Sigmoid colon (tissue), 7 donors: ENCODE measurements at places on chromosomes 1 and 21. TPM values are rescaled to one million over a fixed set of nuclear protein-coding genes. Genes with fewer than 3 reads are reported as not detected.

Gene RXRG
- polyA plus RNA-seq: 0.69 TPM

Gene KIF17
- 1.3 TPM for polyA plus RNA-seq

Gene IGSF5
- polyA plus RNA-seq: 0.09 TPM

Gene SPRR1A
- not detected for polyA plus RNA-seq
